ENCODE measurements at places on chromosomes 5 and 9.

DNA sequence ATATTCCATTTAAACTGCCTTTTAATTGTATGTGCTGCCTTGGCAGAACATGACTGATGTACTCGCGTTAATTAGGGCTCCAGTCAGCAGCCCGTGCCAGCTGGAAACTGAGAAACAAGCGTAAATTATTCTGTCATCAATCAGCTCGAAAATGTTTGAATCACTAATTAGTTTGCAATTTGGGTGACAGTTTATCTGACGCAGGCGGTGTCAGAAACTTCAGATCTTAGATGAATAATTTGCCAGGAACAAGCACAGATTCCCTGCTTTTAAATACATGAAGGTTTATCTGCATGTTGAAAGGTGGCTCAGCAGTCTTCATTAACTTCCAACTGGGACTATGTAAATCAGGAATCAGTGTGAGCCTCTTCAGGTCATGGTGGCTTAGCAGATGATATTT, 176.0 kb upstream of the TLE4 start:
- DNase-seq = no peak

DNA sequence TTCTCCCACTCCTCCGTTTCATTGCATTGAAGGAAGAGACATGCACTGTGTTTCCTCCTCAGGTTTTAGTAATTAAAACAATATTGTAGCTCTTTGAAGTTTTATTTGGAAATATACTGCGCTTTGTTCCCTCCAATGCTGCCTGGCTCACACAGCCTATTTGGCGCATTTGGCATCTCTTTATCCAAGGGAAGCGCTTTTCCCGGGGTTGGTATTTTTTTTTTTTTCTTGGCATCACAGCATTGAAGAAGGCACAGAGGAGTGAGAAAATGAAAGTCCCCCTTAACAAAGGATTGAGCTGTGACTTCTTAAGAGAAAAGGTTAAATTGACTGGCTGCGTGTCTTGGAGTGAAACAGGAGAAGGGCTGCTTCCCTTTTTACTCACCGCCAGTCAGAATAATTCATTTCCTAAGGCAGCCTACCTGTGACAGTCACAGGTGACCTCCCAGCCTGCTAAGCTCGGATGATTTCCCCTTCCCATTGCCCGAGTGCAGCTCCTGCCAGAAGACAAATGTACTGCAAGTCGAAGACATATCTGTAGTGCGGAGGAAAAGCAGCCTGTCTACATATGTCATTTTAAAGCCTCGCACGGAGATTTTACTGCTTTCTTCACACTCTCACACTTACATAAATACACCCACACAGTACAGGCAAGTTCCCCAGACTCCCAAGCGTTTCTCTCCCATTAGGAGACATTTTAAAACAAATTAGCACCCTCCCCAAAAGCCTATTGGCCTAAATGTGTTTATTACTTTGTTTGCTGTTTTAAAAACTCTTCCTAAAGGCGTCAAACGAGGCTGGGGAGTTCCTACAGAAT, 665.5 kb upstream of the ZNF608 start:
- no peak for DNase-seq

GRCh38 chr5:40945111-40945510, 35.8 kb downstream of the C7 start:
- DNase-seq = peak; percentile 58

DNA sequence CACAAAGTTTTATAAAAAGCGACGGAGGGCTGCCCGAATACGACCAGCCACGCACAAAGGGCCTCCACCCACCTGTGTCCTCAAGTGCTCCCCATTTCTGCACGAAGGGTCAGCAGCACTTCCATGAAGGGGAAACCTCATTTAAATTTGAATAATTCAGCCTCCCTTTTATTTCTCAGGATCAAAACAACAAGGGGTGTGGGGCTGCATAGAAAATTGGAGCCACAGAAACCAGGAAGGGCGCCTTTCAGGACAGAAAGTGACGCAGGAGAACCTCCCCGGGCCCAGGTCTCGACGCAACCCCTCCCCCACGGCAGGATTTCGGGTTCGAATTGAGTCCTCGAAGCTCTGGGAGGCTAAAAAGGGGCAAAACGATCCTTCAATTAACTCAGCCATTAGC, 2.1 kb downstream of the NRARP start:
- DNase-seq = no peak

DNA sequence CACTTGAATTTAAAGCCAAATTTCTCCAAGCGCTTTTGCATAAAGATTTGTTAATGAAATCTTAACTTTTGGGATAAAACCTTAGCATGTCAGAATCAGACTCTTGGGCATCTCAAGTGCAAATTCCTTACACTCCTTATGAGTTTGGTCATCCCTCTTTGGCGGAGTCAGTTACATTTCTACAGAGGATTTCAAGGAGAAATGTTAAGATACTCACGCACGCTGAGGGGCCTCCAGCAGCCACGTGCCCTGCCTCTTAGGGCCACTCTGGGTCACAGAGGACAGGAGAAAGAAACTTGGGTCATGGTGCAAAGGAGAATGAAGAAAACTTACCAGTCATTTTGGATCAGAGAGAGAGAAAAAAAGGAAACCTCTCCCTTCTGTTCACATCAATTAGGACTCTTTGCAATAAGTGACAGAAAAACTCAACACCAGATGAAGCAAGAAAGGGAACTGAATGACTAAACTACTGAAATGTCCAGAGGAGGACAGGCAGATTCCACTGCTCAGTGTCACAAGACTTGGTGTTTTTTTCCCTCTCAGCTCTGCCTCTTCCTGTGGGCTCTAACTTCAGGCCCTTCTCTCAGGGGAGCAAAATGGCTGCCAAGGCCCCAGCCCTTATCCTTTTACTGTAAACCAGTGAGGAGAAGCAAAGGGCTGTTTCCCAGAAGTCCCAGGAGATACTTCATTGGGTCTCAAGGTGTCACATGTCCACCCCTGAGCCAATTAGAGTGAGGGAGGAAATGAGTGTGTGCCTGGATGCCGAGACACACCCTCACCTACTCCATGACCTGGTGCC, 63.3 kb upstream of the NFIL3 start:
- no peak for DNase-seq

DNA sequence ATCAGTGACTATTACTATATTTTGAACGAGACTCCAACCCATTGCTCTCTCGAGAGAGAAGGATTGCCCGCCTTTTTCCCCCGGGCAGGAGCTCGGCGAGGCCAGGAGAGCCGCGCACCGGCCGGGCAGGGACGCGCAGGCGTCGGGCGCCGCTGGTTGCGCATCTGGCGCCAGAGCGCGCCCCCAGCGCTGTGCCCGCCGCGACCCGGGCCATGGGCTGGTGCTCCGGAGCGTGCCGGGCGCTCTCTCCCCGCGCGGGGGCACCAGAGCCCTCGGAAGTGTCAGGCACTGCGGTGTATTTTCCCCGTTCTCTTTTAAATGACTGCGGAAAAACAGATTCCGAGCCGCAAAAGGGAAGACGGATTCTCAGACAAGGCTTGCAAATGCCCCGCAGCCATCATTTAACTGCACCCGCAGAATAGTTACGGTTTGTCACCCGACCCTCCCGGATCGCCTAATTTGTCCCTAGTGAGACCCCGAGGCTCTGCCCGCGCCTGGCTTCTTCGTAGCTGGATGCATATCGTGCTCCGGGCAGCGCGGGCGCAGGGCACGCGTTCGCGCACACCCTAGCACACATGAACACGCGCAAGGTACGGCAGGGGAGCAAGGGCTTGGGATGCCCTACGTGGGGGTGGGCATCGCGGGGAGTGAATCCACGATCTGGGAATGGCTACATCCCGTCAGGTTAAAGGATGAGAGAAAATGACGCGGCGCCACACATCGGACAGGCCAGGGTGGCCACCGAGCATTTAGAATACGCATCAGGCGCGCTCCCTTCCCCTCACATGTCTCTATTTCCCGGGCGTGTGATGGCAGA, 1.1 kb upstream of the NTRK2 start:
- no peak for DNase-seq

- no peak for DNase-seq
Measured at GRCh38 chr5:158837908-158838307, 261.8 kb downstream of the EBF1 start.

DNA sequence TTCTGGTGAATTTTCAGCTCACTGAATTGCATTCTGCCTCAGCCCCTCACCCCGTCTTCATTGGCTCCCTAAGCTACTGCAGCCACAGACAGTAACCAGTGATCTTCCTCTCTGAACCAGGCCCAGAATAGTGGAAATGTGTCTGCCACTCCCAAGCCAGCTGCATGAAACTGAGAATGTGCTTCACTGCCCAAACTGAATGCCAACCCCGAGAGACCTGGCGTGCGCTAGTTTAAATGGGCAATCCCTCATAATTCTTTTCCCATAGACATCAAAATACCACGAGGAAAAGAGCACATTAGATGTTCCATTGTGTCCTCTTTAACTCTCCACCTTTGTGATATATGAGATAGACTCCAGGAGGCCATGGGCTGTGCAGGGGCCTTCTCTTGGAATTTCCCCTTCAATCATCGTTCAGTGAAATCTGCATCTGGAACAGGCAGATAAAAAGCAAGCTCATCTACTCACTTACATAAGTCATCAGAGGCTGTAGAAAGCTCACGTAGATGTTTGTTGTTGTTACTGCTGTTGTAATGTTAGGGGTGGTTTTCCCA, 320.2 kb downstream of the NFIB start:
- DNase-seq = no peak

DNA sequence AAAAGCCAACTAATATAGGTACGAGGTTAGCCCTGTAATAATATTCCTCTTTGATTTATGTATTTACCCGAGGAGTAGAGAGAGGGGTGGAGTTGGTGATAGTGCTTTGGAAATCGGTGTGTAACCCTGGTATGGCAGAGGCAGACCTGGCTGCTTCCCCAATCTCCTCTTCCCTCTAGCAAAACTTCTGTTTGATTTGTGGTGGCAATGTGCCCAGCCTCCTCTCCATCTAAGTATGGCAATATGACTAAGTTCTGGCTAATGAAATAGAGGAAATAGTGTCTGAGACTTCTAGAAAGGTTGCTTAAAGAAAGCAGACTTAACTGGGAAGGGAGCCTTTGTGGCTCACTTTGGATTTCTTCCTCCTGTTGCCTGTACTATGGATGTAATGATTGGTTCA, 491.1 kb downstream of the ENC1 start:
- peak; percentile 11 for DNase-seq

DNA sequence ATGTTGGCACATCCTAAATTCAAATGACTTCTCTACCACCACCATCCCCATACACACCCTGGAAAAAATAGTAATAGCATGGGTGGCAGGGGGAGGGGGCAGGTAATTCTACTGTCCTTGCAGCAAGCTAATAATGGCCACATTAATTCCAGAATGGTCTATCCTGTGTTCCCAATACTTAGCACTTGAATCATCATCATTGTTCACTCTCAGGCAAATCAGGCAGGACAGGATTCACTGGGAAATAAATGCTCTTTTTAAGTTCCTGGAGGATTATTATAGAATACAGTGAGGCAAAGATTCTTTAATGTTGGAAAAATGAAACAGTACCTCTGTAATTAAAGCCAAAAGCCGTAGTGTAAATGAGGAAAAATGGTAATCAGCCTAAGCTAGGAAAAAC, 254.5 kb downstream of the ARRDC3 start:
- DNase-seq = no peak

GRCh38 chr9:113619491-113620376, 156.2 kb downstream of the RGS3 start:
- DNase-seq = no peak

DNA sequence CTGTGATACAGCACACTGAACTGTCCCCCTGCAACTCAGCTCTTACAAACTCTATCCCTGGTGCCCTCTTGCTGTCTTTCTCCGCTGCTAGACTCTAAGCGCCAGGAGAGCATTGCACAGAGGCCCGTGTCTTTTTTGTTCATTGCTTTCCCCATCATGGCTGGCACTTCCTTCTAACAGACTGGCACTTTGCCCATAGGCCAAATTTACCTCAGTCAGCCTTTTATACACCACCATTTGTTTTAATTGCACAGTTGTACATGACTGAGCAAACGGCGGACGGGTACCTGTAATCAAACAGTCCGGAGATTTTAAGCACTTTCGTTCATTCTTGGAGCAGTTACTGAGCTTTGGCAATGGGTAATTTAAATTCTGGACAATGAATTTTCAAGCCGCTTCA, 102.2 kb upstream of the CLINT1 start:
- no peak for DNase-seq

DNA sequence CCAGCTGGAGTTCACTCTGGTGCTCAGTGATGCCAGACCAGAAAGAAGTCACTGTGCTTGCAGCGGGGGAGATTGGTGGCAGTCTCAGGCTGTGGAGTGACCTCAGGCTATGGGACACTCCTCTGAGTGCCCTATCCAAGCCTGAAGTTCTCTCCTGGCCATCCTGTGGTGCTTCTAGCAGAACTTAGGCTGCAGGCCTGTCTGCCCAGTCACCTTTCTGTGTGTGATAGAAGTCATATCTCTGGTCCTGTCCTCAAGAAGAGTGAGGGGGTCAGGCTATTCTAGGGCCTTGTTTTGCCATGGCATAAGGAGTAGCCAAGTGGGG, 9.3 kb downstream of the PDLIM4 start:
- no peak for DNase-seq

DNA sequence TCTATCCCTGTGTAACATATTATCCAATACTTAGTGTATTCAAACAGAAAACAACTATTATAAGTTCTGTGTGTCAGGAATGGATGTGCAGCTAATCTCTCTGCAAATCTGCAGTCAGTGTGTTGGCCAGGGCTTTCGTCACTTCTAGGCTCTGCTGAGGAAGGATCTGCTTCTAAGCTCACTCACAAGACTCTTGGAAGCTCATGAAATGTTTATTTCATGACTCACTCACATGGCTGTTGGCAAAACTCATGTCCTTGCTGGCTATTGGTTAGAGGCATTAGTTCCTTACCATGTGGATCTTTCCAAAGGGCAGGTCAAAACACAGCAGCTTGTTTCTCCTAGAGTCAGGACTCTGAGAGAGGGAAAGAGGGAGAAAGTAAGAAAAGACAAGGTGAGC, 367.4 kb upstream of the SMARCA2 start:
- no peak for DNase-seq

DNA sequence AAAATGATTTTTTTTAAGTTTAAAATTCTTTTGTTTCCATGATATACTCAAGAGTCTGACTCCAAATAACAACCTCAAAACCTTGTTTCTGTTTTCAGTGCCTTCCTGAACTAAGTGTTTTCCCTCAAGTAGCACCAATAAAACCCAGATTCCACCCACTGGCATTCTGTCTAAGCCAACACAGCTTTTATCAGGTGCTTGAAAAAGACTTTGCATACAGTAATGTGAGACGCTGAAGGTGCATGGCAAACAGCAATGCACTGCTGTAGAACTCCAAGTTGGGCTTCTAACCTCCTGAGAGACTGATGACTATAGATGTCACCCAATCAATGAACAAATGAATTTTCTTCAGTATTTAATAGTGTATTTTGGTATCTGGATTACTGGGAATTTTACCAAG, 95.7 kb downstream of the NFIB start:
- no peak for DNase-seq

- DNase-seq = no peak
Measured at GRCh38 chr9:14439555-14439954, 125.6 kb upstream of the NFIB start.

- no peak for DNase-seq
Measured at GRCh38 chr5:126988021-126988569, 42.3 kb downstream of the MARCHF3 start.

GRCh38 chr5:158908425-158909220, 191.1 kb downstream of the EBF1 start:
- no peak for DNase-seq
